ENCODE measurements at places on chromosomes 3 and 15.

GRCh38 chr3:188170461-188171459 lies 16.8 kb downstream of the LPP start:
- DNase-seq: no peak

GRCh38 chr3:161137260-161137659 lies 32.1 kb upstream of the B3GALNT1 start:
- DNase-seq: no peak

GRCh38 chr3:79490165-79491028 lies 277.4 kb downstream of the ROBO1 start:
- DNase-seq: no peak

GRCh38 chr3:73719861-73720260 lies 95.1 kb upstream of the PDZRN3 start:
- no peak for DNase-seq

DNA sequence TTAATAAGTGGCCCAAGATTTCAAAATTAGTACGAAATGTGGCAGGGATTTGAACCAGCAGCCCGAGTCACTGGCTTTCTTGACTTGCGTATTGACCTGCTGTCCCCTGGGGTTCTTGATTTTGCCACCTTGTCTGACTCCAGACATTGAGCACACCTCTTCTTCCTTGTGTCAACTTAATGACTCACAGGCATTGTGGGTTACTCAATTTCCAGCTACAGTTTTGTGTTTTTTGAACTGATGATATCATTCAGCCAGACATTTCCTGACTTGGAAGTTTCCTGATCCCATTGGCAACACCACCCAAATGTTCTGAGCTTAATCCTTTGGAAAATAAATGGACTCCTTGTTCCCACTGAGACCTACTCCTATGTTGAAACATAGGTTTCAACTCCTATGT lies 64.2 kb downstream of the MOBP start:
- DNase-seq: no peak

GRCh38 chr3:138367911-138368310 lies 19.5 kb downstream of the MRAS start:
- no peak for DNase-seq

GRCh38 chr3:187978433-187979011 lies 175.4 kb upstream of the LPP start:
- no peak for DNase-seq

GRCh38 chr3:111859061-111859973 lies at the start of gene PHLDB2:
TSS of gene PHLDB2 (plus strand) at chr3:111859265. CDS start at chr3:111884078, 24,813 bp downstream.
- DNase-seq: no peak

- no peak for DNase-seq
These were observed 23.5 kb downstream of the MYH15 start for GRCh38 chr3:108486941-108487340.

DNA sequence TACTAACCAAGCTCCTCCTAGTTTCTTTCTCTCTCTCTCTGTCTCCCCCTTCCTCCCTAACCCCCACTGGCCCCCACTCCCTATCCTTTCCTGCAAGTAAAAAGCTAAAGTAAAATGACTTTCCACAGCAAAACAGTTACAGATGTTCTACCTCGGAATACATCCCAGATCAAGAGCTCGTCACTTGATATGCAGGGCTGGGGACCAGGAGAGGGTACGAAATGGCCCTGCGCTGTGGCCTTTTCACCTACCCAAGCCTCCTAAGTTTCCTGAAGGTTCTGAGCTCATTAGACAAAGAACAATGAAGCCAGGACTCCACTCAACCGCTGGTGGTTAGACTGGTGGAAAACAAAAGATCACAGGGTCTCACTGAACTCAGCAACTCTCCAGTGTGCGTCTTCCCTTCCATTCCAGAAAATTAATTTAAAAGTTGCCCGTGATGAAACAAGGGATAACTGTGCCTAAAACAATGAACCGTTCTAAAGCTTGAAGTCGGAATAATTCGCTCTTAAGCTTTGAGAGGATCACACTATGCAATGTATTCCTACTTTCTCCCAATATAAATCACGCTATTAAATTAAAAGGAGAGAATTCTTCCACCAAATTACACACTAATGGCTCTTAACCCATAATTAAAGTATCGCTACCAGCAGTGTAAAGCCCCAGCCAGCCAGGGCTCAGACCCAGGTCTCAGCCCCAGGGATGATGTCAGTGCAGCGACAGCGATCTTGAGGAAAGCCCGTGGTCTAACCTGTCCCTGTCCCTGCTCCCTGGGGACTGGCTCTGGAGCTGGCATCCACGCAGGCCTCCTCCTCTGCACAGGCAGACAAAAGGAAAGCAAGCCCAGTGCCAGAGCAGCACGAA lies 5.0 kb downstream of the VGLL4 start:
- DNase-seq: no peak

DNA sequence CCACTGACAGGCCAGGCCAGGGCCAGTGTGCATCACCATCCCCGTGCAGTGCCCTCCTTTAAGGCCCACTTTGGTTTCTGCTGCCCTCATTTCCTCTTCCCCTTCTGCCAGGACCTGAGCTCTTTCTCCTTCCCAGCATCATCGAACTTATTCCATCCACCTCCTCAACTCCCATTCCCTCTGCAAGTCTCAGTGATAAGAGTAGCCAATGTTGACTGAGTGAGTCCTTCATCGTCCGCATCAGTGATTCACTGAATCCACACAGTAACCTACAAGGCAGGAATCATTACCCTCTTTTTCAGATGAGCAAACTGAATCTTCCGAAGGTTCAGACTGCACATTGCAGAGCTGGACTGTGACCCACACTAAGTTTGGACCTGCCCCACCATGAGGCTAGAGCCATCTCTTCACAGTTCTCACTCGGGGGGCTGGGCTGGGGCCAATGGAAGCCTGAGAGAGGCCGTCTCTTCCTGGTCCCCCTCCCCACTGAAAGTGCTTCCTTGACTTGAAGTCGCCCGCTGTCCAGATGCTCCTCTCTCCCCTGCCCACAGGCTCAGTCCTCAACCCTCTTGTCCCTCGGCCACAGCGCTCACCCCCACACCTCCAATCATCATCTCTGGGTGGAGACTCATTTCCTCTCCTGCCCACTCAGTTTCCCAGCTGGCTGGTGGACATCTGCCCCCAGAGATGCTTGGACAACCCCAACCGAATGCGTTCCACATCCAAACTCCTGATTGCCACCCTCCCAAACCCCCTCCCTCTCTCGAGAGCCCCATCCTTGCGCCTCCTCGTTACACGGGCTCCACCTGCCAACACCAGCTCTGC lies 15.2 kb upstream of the ANPEP start:
- DNase-seq: no peak

- no peak for DNase-seq
These were observed 58.2 kb upstream of the RAD18 start for GRCh38 chr3:9021271-9022009.

DNA sequence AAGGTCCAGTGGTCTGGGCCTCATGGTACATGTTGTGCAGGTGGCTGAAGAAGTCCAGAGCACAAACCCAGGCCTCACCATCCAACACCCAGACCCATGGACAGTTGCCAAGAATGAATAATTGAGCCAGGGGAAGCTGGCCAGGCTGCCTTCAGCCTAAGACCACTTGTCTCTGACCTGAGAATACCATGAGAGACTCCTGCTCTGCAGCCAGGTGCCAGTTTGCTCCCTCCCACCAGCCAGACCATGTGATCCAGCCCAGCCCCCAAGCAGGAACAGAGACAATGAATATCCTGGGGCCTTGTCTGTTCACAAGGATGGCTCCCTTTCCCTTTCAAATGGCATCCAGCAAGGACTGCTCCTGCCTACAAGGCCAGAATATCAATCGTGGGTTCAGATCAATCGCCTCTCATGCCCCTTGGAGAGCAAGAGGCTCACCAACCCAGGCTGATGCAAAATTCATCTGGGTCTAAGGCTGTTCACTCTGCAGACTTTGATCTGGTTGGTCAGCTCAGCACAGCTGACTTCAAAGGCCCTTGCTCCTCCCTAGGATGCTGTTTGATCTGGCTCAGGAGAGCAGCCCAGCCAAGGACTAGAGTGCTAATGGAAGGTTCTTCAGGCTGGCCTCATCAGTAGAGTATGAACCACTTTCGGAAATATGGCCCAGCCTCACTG lies 13.4 kb downstream of the TRAIP start:
- no peak for DNase-seq

GRCh38 chr15:66751579-66751978 lies 49.5 kb downstream of the SMAD6 start:
- no peak for DNase-seq

DNA sequence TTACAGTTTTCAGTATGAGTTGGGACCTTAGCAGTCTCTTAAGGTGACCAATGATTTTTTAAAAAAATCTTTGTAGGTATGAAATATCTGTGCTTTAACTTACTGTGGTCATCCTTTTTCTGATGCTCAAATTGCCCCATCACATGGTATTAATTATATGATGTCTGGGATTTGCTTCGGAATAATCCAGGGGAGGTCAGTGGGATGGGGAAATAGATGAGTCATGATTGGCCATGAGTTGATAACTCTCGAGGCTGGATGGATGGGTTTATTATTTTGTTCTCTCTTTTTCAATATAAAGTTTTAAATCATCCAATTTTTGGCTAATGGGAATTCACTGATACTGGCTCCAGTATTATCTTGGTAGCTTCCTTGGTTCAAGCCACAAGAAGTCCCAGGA lies 370.3 kb upstream of the TPM1 start:
- DNase-seq: no peak

DNA sequence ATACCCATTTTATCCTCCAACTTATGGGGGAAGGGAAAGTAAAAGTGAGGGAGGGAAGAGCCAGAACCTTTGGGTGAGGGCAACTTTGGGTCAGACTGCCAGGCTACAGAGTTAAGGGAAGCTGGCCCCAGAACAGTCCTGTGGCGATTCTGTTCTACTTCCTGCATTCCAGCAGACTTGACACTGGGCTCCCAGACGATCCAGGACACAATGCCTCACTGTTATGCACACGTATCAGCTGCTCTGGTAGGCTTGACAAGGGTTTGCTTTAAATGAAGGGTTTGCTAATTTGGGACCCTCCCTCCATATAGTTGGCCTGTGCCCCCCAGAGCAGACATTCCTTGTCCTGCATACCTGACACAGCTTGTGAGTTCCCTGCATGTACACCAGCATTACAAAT lies 10.7 kb downstream of the GORASP1 start:
- no peak for DNase-seq

DNA sequence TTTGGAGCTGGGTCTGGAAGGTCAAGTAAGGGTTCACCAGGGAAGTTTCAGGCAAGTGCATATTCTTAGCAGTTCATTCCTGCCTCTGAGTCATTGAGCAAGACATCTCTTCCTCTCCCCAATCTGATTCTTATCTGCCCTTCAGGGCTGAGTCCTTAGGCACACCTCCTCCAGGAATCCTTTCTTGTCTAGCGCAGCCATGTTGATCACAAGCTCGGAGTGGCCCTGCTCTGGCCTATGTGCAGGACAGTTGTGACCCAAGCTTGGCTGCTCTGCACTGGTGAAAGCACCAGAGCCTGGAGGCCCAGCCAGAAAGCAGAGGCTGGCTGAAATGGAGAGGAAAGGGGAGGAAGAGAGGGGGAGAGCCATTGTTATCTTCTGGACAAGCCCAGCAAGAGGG lies 30.9 kb upstream of the MRPS22 start:
- no peak for DNase-seq

- no peak for DNase-seq
These were observed 161.1 kb upstream of the TOPAZ1 start for GRCh38 chr3:44080474-44081072.

DNA sequence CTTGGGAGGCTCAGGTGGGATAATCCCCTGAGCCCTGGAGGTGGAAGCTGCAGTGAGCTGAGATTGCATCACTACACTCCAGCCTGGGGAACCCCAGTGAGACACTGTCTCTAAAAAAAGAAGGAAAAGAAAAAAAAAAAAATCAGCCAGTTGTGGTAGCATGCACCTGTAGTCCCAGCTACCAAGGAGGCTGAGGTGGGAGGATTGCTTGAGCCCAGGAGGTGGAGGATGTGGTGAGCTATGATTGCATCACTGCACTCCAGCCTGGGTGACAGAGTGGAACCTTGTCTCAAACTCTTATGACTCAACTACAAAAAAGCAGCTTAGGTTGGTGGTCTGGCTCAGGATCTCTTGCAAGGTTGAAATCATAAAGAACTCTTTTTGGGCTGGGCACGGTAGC lies 19.3 kb upstream of the GPX1 start:
- no peak for DNase-seq

DNA sequence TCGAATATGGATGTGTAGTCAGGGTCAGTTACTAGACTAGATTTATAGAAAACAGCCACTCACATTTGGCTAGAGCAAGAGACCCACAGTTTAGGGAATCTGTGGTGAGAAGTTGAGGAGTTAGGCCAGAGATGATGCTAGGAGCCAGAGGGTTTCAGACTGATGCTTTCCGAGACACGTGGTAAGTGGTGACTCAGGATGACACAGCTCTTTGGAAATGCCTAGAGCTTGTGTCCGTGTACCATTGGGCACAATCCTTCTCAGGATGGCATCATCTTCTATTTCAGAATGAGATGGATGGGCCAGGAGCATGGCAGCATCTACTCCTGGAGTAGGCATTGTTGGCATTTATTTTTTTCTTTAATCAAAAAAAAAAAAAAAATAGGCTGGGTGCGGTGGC lies 28.5 kb downstream of the PTPRG start:
- DNase-seq: no peak

DNA sequence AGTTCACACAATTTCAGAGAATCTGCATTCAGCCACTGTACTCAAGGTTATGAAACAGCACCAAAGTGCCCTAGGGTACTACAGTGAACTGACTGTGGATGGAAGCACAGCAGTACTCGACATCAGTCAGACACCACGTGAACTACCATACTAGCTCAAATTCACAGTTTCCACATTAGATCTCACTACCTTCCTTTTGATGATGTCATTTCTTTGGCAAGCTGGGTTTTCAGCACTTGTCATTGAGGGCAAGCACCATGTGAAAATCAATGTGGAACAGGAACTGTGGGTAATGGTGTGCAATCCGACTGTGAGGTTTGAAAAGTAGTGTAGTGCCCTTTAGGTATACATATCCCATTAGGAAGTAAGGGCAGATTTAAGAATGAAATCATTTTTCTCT lies 110.5 kb upstream of the BFSP2 start:
- DNase-seq: no peak

GRCh38 chr3:172626021-172626640 lies 84.7 kb downstream of the NCEH1 start:
- DNase-seq: no peak

DNA sequence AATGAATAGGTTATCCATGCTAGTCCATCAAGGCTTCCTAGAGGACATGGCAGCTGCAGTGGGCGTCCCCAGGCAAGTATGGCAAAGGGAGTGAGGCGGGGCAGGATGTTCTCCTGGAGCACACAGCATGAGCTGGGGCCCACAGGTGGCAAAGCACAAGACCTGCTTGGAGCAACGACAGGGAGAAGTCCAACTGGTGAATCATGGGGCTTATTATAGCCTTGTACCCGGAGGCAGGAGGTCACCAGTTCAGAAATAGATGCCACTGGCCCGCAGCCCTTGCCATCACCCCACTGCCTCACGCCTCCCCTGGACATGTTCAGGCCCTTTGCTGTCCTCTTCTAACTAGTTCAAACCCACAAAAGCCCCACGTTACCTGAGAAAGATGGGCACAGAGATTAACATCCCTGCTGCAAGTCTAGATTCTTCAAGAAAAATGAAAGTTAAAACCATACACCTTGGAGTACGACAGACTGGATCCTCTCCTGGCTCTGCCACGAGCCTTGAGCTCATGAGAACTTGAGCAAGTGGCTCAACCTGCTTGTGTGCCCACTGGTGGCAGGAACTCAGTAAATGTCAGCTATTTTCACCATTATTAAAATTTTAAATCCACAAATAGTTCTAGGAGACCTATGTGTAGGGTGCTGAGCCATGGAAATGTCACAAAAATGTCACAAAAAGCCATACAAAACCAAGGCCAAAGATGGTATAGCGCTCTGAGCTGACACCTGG lies 1.8 kb upstream of the SRGAP3 start:
- no peak for DNase-seq

GRCh38 chr3:38743043-38743442 lies 73.0 kb downstream of the SCN10A start:
- no peak for DNase-seq

Data from NCI-H2081 treated with DMSO at 0.1 percent for 48 hours (cell line).